ENCODE measurements at places on chromosomes 12 and 14.

GRCh38 chr14:76491172-76491930 is 115.4 kb downstream of the ESRRB start:
- DNase-seq = no peak

DNA sequence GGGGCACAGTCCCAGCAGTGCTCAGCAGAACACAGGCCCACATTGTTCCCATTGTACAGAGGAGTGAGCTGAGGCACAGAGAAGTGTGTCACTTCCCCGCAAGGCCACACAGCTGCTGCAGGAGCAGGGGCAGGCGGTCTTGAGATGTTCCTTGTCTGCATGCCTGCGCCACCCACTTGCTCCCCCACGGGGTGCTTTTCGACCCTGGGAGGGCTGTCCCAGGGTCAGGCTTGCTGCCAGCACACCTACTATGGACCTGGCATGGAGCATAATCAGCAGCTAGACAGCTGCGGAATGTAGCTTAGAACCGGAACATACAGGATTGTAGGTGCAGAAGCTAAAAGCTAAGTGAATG is 7.8 kb upstream of the EP400 start:
- DNase-seq = no peak

- DNase-seq = no peak
Observed at GRCh38 chr14:70317091-70317968, 42.2 kb downstream of the COX16 start.

DNA sequence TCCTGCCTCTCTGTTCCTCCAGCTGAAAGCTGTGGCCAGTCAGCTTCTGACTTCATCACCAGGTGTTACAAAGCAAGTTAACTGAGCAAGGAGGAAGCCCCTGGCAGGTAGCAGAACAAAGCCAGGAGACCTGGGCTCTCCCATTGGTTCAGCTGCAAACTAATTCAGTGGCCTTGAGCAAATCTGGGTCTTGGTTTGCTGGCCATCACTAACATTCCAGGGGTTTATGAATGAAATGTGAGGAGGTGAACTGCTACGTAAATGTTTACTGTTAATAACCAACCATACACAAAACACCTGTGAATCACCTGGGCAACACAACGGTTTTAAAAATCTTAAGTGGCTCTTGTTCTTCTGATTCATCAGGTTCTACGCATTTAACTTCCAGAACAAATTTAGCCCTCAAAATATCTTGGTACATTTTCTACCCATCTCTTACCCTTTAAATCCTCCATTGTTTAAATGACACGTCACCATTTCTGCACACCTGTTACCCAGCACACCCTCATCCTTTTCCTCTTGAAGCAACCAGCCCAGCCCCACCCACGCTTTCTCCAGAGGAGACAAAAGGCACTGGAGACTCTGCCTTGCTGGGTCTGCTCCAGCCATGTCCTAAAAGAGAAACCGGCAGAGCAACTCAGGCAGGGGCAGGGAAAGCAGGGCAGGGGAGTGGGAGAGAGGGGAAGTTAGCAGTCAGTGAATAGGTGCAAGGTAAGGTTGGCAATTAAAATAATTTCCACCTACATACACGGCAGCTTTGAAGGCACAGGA is 49.3 kb upstream of the TSPAN11 start:
- DNase-seq = no peak

GRCh38 chr12:123043536-123044001 is 63.1 kb downstream of the ARL6IP4 start:
- peak; percentile 40 for DNase-seq

GRCh38 chr12:11347810-11348209 is 37.6 kb upstream of the PRB4 start:
- DNase-seq = no peak

DNA sequence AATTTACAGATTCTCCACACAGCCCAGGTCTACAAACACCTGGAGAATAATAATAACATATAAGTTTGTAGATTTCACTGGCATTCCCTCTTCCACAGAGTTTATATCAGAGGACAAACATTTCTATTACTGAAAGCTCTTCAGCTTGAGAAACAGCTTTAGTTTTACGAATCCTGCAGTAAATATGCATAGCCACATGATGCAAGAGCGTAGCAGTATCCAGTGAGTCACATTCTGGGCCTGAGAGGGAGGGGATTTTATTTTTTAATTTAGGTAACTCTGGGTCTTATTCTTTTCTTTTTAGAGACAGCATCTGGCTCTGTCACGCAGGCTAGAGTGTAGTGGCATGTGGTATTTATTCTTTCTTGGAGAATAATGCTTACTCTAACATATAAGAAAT is 1002.8 kb downstream of the TRHDE start:
- DNase-seq = no peak

- DNase-seq = no peak
Observed at GRCh38 chr12:49783917-49784676, 42.7 kb downstream of the TMBIM6 start.

GRCh38 chr12:113462998-113463745 is 8.5 kb downstream of the LHX5 start:
- no peak for DNase-seq

- DNase-seq = no peak
Observed at GRCh38 chr12:122820838-122821271, 14.4 kb upstream of the HIP1R start.

DNA sequence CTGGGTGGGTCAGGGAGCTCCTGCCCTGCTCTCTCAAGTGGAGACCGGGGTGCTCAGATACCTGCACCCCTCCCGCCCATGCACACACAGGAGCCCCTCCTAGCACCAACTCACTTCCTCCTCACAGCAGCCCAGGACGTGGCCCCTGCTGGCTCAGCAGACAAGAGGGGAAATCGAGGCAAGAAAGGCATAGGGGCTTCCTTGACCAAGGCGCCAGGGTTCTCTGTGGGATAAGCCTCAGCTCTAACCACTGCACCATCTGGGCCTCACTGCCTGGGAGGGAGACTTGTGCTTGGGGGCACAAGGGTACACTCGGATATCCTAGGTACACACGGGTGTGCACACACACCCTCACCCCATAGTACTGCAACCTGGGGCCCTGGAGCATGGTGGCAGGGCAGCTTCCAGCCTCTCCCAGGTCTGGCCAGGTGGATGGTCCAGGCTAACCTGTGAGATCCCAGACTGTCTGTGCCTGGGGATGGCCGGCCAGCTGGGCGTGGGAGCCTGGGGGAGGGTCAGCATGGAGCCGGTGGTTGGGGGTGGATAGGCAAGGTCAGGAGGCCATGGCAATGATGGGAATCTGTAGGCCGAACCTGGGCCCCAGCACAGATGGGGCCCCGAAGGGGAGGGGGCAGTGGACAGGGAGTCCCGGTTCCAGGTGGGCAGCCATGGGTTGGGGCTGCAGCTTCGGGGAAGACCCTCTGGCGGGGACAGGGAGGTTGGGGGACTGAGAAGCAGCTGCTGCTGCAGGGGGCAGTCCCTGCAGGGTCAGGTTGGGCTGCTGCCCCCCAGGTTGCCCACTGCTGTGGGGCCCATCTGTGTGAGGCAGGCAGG is 312.4 kb downstream of the TMEM121 start:
- no peak for DNase-seq

DNA sequence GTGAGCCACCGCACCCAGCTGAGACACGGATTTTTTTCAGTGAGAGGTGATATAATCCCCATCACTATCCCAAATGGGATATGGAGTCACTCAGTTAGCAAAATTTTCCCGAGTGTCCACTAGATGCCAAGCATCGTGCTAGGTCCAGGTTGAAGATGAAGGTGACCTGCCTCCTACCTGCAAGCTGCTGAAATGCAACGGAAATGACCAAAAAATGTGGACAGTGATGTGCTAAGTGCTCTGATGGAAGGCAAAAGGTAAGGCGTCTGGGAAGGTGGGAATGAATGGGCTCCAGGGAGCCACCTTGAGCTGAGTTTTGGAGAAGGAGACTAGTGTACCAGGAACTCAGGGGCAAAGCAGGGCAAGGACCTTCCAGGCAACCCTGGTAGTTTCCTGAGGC is 64.6 kb downstream of the CALM1 start:
- DNase-seq = no peak

DNA sequence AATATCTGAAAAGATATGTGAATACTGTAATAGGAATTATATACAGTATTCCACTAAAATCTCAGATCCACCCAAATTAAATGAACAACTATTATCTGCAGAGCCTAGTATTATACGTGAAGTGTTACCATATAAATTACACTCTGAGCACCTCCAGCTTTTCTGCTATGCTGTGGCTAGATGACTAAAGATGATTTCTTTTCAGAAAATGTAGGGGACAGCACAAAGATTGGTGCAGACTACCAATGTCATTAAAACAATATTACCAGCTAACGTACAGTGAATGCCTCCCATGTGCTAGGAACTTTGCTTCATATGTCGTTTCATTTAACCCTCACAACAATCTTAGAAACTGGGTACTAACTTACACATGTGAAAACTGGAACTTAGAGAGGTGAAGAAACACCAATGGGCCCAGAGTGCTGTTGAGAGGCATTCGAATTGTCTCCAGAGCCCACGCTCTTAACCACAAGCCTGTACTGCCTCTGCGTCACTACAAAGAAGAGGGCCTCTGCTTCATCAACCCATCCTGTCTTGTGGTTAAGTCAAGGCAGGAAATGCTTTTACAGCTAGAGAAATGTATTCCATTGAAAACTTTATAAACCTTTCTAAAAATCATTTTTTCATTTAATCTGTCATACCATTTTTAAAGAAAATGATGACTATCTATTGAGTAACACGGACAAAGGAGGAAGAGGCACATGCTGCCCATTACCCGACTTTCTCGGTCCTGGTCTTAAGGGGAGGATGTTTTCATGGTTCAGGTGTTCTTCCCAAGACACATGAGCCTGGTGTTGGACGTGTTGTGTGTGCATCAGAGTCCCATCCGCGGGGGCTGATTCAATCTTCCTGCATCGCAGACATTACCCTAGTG is 1.3 kb downstream of the GPR65 start:
- peak; percentile 52 for DNase-seq

GRCh38 chr12:10361084-10361483 is 28.8 kb downstream of the KLRK1 start:
- no peak for DNase-seq

DNA sequence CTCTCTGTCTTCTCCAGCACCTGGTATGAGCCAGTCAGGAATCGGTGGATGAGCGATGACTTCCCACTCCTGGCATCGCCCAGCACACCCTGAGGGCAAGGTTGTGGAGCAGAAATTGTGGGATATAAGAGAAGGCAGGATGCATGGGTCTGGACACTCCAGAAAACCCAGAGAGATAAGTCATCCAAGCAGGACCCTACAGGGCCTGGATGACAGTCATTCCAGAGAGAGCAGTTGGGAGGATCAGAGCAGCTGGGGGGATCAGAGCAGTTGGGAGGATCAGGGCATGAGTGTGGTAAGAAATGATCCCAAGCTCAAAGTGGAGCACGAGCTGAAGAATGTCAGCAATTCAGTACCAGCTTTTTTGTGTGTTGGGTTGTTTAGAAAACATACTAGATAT is 4.0 kb downstream of the AGAP2 start:
- DNase-seq = no peak

- DNase-seq = no peak
Observed at GRCh38 chr14:104130974-104131651, 7.3 kb upstream of the KIF26A start.

GRCh38 chr12:132239392-132239791 is 90.0 kb downstream of the GALNT9 start:
- no peak for DNase-seq

DNA sequence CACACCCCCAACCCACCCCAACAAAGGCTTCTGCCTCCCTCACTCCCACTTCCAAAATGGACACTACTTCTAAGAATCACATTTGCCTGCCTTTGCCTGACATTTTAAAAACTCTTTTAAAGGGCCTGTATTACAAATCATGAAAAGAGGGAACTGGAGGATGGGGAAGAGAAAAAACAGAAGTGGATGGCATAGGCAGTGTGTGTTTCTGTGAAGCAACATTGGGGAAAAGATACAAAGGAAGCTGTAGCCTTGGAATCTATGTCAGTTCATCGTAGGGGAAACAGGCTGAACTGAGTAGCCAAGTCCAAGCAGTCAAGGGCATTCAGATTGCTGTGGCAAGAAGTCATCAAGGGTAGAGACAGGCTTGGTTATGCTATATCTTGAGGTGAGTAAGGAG is 273.9 kb downstream of the BTG1 start:
- no peak for DNase-seq

DNA sequence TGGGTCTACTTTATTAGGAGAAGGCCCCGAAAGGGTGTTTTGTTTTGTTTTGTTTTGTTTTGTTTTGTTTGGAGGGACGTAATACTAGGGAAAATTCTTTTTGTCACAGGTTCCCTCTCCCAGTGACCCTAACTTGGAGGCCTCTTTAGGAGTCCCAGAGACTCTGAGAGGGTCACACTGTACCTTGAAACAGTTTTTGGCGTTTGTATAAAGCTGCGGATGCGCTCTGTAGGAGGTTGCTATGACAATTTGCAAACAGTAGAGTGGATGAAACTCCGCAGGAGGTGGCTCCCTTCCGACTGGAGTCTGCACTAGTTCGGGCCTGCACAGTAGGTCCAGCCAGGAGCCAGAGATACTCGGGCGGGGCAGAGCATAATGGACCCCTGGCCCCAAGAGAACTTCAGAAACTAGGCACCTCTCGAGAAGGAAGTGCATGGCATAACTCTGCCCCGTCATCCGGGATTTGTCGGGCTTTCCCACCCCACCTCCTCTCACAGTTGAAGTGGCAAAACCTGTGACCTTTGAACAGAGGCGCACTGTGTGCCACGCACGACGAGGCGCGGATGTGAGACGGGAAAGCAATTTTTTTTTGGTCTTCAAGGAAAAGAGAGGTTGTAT is 1.3 kb upstream of the DYRK2 start:
- no peak for DNase-seq

DNA sequence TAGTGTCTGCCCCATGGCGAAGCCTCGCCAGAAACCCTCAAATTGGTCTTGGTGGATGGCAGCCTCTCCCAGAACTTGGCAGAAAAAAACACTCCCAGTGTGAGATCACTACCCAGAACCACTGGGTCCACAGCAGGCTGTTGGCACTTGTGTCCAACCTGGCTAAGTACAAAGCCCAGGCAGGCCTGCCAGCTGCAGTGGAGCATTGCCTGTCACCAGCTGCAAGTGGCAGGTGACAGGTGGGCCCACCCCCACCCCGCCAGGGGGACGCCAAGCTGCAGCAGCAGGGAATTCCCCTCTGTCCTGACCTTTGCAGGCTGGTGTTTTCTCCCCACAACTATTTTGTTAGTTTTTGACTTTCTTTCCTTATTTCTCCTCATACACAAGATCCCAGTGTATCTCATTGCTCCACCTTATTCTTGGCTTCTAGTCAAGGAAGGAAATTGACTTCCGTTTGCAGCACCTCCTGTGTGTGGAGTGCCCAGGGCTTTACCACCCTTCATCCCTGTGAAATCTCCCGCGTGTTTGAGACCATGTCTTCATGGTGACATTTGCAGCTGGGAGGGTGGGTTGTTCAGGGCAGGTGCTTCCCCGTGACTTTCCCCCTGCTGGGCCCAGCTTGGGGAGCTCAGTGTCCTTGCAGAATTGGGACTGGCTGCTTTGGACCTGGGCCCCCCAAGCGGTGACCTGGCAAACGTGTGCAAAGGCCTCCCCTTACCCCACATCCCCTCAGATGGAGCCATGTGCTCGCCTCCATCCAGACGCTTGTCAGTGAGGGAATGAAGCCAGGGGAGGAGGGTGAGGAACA is 73.8 kb upstream of the RIN3 start:
- no peak for DNase-seq

- no peak for DNase-seq
Observed at GRCh38 chr12:82314406-82314892, 43.7 kb downstream of the CCDC59 start.
